NCI-H1105 treated with DMSO at 0.1 percent for 48 hours (cell line): ENCODE measurements at places on chromosomes 13 and 19.
A peak's percentile ranks its signal among the peaks of the same experiment; 100 is the strongest.

- DNase-seq, result peak; percentile 62
Measured at GRCh38 chr13:104773775-104774174, 1707.6 kb upstream of the SLC10A2 start.

DNA sequence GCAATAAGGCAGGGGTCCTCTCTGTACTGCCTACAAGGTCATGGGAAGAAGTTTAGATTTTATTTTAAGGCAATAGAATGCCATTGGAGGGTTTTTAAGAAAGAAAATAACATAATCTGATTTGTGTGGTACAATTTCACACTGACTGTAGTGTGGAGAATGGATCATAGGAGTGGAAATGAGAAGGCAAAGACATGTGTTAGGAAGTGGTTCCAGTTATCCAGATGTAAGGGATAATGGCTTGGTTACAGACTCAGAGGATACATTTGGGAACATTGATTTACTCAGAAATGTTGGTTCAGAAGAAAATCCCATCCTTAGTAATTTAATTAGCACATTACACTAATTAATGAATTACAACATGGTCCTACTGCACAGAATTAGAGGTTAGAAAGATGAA is 788.2 kb downstream of the SLITRK5 start:
- DNase-seq, result no peak

DNA sequence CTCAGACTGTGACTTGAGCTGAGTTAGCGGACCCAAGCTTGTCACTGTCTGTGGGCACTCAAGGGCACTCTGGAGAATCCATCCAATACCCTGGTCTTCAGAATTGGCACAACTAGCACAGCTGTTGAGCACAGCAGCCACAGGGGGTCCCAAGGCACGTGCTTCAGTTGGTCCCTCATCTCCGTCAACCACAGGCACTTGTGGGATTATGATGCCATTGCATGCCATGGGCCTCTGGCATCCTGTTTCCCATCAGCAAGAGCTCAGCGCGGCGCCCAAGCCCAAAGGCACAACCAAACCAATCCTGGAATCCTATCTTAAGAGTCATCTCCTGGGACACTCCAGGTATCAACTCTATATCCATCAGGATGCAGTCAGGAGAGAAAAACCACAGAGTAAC is 3.7 kb upstream of the B3GNT8 start:
- no peak for DNase-seq

- DNase-seq, result no peak
Measured at GRCh38 chr13:42996584-42996983, 4.5 kb upstream of the EPSTI1 start.

DNA sequence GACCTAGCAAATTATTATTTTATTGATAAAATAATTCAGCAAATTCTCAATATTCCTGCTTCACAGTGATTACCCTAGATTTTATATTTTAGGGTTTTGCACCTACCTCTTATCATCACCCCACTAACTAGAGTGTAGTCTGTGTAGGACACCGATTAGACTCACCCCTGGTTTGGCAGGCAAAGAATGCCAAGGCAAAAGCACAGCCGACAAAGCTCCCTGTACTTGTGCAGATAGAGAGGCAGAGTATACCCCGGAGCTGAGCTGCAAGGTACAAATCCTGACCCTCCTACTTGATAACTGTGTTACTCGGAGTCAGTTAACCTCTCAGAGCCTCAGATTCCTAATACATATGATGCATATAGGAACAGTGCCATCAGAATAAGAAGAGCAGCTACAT is 225.7 kb downstream of the ENOX1 start:
- DNase-seq, result no peak
